Bronchus fibroblast of lung (primary cell): ENCODE measurements at places on chromosomes 11 and 22. TPM values are rescaled to one million over a fixed set of nuclear protein-coding genes. Genes with fewer than 3 reads are reported as not detected.

ALDH3B1 gene
- 41.3 and 48.8 TPM in 2 replicates for total RNA-seq

PRR33 gene
- not detected in 2 replicates for total RNA-seq

OR52N2 gene
- total RNA-seq = not detected in 2 replicates

SERPING1 gene
- 56.3 and 67.6 TPM in 2 replicates for total RNA-seq

BTBD18 gene
- total RNA-seq = not detected in 2 replicates

PUS3 gene
- 6.8 and 11.6 TPM in 2 replicates for total RNA-seq

SELENOH gene
- 220 and 229 TPM in 2 replicates for total RNA-seq

RNF214 gene
- total RNA-seq = 6.2 and 6.4 TPM in 2 replicates

C11orf65 gene
- total RNA-seq = 0.34 and 0.89 TPM in 2 replicates

UPK3A gene
- not detected in 2 replicates for total RNA-seq

SYCE3 gene
- not detected in 2 replicates for total RNA-seq

LINC01488 gene
- total RNA-seq = not detected in 2 replicates

OR8D1 gene
- not detected in 2 replicates for total RNA-seq

GLYAT gene
- not detected in 2 replicates for total RNA-seq

OR52I1 gene
- total RNA-seq = not detected in 2 replicates

IGSF22 gene
- total RNA-seq = under 0.01 TPM in 1 of 2 replicates, not detected in the other

MS4A3 gene
- not detected in 2 replicates for total RNA-seq

IGLL5 gene
- total RNA-seq = not detected in 2 replicates

EIF1AD gene
- 26.9 and 35.5 TPM in 2 replicates for total RNA-seq

BUD13 gene
- 12.0 and 16.5 TPM in 2 replicates for total RNA-seq

FBLN1 gene
- 192 and 211 TPM in 2 replicates for total RNA-seq

HPX gene
- total RNA-seq = 0.45 and 0.50 TPM in 2 replicates

CARD10 gene
- total RNA-seq = 6.4 and 8.9 TPM in 2 replicates

SPECC1L gene
- total RNA-seq = 21.6 and 23.7 TPM in 2 replicates

USP28 gene
- 21.5 and 22.1 TPM in 2 replicates for total RNA-seq

FAM118A gene
- total RNA-seq = 7.1 and 8.2 TPM in 2 replicates

ALX4 gene
- not detected in 2 replicates for total RNA-seq

ATP6V1E1 gene
- total RNA-seq = 95.6 and 109 TPM in 2 replicates

SLC22A9 gene
- total RNA-seq = not detected in 2 replicates

RASGRP2 gene
- under 0.01 and 0.15 TPM in 2 replicates for total RNA-seq

DEFB131B gene
- not detected in 2 replicates for total RNA-seq
